ENCODE measurements at places on chromosomes 1 and 21.

- no peak for DNase-seq
Measured at GRCh38 chr1:47617381-47618221, 179.8 kb downstream of the FOXD2 start.

GRCh38 chr1:33723251-33723650 lies 140.6 kb upstream of the HMGB4 start:
- no peak for DNase-seq

DNA sequence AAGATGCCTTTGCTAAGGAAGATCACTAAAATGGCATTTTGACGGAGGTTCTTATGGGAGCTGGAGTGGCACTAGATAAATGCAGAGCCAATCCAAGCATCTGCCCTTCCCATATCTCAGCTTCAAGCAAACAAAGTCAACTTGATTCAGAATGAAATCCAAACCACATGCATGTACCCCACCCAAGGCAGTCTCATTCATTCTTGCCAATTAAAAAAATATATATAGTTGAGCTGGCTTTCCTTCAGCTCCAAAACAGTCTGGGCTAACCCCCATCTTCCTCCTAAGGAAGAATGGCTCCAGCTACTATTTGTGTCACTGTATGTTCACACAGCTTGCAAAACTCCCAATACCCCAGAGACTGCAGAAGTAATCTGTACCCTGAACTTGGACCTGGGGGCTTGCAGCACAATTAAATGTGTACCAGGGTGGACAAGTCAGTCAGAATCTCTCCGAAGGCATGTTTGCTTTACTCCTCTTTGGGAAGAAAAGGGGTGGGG lies 35.4 kb downstream of the GPR3 start:
- no peak for DNase-seq

DNA sequence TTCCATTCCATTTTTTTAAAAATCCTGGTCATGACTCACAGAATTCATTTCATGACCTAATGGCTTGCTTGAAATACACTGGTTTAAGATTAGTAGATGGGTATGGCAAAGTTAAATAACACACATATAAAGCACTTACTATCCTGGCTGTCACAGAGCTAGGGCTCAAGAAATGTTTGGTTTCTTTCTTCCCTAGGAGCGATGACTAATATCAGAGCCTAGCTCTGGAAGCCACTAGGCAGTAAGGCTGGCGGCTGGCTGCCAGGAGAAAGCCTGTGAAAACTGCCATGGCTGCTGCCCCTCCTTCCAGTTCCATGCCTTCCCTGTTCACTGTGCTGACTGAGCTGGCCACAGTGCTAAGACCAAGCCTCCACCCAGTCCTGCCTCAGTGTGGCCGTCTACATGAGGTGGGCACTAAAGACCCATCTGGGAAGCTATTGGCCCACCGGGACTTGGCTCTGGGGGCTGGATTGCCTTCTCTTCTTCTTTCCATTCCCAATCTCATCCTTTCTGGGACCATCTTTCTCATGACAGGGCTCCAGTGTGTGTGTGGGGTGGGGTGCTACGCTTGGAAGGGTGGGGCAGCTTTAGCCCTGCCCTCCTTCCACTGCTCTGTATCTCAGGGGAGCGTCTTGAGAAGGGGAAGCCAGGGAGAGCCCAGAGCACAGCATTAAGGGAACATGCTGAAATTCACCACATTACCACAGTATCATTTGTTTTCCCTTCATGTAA lies 10.8 kb upstream of the ASCL5 start:
- DNase-seq, result no peak

DNA sequence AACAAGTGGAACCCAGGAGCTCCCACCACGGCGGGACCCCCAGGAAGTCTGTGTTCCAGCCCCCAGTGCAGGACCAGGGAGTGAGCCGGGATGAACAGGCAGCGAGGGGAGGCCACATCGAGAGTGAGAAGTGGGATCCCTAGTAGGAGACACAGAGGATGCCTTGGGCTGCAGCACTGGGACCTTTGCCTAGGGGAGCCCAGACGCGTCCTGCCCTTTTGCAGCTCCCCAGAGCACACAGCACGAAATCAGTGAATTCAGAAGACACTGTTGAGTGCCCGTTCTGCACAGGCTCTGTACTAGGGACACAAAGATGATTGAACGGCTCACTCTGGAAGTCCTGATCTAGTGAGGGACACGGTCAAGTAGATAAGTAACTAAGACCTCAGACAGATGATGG lies 23.5 kb downstream of the TRIM67 start:
- no peak for DNase-seq

DNA sequence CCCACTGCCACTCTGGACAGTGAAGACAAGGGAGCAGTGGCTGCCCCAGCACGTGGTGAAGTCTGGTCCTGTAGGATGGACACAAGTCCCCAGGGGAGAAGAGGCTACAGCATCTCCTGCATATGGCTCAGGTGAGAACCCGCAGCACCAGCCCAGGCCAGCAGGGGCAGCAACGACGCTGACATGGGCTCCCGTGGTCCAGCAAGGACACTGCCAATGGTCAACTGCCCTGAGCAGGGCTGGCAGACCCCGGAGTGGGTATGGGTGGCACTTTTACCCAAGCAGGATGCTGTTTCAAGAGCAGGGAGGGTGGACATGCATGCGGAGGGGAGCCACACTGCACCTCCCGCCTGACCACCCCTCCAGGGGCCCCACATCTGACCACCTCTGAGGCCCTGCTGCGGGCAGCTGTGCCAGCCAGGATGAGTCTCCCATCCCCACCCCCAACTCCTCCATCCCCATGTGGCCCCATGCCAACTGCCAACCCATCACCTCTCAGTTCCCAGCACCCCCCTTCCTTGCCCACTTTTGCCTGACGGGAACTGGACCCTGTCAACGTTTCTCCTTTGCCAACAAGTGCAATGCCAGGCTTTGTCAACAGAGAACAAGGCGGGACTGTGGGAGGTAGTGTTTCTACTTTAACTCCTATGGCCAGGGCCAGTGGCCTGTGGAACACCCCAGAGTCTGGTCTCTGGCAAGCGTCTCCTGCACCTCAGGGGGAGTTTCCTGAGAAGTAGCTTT lies 8.6 kb downstream of the MORN1 start:
- DNase-seq, result peak; percentile 37

DNA sequence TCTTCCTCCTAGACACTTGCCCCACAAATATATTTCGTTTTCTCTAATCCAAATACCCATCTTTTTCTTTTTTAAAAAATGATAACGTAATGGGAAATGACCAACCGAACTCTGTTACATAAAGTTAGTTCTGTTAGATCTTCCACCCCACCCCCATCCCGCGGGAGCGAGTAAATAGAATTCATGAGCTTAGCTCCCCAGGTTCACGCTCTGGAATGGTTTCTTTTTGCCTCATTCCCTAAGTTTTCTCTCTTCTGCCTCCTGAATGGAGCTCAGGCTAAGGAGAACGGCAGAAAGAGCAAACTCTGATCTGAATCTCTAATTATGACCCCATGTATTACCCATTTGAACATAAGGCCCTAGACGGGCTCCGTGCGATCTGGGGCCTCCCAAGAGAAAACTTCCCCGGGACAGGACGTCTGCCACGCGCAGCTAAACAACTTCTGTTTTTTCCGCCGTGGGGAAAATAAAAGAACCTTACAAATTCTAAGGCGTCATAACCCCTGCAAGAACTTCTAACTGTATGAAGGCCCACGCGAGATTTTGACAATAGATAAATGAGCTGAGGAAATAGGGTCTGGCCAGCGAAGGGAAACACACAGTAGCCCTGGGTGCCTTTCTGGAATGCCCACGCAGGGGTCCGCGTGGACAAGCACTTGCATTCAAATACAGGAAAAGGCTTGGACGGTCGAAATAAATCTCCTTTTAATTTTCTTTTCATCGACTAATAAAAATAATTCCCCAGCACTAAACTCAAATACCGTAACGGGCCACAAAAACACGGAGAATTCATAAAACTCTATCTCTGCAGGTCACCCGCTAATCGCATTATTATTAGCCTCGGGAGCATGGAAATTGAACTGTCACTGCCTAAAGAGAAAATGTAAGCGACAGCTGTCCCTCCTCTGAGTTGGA lies 2.2 kb downstream of the TBX15 start:
- no peak for DNase-seq

DNA sequence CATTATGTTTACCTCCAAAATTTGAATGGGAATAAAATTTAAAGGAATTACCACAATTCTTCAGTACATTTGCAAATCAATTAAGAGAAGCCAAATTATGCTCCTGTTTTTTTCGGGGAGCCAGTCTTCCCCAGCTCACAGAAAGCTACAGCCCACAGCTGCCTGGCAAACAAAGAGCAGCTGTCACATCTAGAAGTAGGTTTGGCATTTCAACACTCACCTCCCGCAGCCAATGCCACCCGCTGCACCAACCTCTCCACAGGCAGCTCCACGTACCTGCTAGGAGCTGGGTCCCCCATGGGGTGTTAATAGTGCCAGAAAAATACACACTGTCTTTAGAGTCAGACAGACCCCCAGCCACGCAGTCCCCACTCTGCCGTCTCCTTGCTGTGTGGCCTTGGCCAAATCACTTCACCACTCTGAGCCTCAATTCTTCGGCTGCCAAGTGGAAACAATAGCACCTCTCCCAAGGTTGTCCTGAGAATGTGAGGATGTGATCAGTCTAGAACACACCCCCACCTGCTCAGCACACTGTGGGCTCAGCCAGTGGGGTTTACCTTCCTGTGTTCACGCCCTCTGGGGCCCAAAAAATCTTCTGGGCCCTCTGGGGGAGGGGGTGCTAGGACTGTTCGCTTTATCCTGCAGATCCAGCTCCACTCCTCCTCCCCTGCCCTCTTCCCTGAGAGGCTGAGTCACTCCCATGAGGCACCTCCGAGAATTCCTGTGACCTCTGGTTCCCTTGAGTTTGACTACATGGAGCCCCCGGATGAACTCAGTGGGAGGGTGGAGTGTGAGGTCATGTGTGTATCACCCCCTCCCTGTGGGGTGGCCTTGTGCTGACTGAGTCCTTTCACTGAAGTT lies 204.3 kb upstream of the GRIK3 start:
- DNase-seq, result no peak

Measured in iPS DF 6.9 (cell line).